Fibroblast of skin of right quadriceps (primary cell): ENCODE measurements at places on chromosomes 2 and 18.

DNA sequence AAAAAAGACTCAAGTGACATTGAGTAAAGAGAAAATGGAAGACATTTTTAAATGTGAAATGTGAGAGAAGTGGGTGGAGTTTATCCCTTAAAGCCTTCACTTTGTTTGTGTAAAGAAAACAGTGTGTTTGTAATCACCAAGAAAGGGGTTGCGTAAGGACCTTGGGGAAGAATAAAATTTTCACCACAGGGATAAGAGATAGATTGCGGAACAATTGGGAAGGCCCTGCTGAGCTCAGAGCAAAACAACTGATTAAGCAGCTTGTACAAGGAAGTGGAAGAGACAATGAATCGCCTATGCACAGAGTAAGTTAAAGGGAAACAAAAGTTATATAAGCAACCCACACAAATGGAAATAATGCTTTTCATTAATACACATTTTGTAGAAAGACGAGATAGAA lies 327.7 kb downstream of the RAD51AP2 start:
- DNase-seq: no peak

DNA sequence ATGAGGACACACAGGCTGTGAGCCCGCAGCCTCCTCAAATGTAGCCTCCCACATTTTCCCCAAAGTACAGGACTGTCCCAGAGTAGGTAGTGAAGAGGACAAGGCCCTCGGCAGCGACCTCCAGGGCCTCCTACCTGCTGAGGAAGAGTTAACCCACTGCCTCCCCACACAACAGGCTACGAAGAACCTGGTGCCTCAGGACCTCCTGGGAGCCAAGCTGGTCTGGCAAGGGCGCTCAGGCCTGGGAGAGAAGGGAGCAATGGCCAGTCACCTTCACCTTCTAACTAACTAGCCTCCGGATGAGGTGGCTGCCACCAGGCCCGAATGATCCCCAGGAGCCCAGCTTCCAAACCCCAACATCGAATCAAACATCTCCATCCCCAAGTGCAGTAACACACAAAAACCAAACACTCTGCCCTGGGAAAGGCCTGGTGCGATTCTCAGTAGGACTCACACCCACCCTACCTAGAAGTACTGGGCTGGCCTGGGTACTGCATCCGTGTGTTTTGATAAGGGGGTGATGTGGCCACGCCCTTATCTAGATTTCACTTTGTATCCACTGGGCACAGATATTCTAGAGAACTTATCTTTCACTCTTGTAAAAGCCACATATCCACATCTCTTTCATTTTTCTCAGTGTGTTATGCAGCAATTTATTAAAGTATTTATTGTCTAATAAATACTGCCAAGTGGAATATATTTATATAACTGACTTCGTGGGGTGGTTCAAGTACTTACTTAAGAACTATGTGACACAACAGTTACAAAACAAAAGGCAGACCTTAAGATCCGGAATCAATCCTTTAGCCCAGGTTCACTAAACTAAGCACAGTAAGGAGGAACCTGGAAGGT lies 9.7 kb downstream of the ERFE start:
- no peak for DNase-seq

DNA sequence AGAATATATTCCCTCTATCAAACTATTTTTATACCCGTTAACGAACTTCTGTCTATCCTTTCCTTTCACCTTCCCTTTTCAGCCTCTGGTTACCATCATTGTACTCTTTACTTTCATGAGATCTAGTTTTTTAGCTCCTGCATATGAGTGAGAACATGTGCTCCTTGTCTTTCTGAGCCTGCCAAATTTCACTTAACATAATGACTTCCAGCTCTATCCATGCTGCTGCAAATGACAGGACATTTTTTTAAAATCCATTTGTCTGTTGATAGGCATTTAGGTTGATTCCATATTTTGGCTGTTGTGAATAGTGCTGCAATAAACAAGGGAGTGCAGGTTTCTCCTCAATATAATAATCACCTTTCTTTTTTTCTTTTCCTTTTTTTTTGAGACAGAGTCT lies 8.2 kb upstream of the CCDC195 start:
- DNase-seq: no peak

GRCh38 chr2:74457549-74458131 lies 598 bp upstream of the WBP1 start:
- DNase-seq: no peak

DNA sequence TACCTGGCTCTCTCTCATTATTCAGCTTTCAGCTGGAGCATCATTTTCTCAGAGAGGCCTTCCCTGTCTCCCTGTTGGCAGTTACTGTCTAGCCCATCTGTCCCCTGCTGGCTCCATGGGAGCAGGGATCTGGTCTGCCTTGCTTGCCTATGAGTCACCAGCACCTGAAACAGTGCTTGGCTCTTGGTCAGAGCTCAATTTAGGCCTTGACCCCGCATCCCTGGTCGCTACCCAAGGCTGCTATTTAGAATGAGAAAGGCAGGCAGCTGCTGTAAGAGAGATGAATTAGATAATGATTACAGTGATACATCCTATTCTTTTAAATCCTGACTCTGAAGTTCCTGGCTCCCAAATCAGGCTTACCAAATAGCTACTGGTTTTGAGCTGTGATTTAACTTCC lies 32.9 kb downstream of the KCNE4 start:
- peak; percentile 24 for DNase-seq

- no peak for DNase-seq
These were observed 53.8 kb upstream of the TUBA3E start for GRCh38 chr2:130251873-130252620.

DNA sequence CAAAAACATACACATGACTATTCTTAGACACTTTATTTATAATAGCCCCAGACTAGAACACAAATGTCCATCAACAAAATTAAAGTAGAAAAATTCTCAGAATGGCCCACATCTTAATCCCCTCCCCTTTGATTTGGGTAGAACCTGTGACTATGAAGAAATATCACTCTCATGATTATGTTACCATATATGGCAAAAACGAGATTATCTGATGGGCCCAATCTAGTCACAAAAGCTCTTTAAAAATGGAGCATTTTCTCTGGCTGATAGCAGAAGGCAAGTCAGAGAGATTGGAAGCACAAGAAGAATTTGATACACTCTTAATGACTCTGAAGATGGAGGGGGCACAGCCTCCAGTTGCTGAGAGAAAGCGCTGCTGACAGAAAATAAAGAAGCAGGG lies 39.6 kb downstream of the METTL4 start:
- no peak for DNase-seq

- no peak for DNase-seq
These were observed 103.9 kb downstream of the MRO start for GRCh38 chr18:50715919-50716318.

DNA sequence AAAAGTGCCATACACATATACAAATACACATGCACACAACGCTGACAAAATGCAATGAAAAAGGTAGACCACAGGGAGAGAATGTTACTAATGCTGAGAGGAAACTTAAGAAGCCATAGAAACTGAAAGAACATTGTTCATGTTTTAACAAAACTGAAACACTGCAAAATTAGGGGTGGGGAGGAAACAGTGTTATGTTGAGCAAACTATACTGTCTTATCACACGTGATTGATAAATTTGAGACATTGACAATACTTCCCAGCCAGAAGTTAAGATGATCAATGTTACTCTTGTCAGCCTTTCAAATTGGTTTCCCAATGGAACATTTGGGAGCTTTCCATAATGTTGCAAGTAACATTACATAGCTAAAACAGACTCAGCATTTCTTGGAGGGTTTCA lies 165.5 kb downstream of the L3MBTL4 start:
- no peak for DNase-seq

DNA sequence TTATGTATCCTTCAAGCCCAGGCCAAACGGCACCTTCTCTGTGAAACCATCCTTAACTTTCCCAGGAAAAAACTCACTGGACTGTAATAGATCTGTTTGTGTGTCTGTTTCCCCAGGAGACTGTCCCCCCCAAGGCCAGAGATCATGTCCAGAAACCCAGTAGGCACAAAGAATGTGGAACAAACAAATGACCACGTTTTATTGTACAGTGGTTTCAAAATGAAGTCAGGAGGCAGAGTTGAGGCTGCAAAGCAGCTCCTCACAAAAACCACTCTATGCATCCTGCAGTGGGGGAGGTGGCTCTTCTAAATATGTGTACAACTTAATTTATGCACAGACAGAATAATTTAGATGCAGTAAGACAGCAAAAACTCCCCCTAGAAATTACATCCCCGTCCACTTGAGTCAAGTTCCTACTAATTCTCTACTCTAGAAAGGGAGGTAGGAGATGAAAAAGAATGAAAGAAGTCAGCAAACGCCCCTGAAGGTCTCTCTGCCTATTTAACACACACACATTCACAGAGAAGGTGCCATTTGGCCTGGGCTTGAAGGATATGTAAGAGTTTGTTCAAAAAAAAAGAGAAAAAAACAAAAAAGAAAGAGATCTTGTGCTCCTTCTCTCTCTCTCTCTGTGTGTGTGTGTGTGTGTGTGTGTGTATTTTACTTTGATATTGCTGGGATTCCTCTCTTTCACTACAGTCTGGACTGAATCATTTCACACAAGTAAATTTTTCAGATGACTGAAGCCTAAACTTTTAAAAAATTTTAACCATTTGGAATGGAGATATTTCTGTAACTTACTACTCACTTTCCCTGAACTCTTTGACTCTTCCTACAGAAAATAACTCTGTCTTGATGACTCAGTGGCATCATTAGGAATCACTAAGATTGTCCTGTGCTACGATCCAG lies 19.5 kb downstream of the BCL2 start:
- DNase-seq: peak; percentile 68

- no peak for DNase-seq
These were observed 43.9 kb downstream of the BOLA3 start for GRCh38 chr2:74103763-74104162.

DNA sequence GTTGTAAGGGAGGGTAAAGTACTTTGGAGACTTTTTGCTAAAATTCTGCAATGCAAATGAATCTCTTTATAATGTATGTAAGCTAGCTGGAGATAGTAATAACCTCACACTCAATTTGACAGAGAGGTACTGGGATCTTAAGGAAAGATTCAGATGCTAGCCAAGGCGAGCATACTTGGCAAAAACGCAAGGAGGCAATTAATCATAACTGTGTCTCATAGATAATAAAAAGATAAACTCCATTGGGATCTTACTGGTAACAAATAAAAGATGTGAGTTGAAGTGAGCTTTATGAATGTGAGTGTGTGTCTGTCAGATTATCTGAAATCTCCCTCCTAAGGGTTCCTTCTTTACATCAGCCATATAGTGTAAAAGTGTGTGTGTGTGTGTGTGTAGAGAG lies 533.0 kb downstream of the TMX3 start:
- DNase-seq: peak; percentile 68

DNA sequence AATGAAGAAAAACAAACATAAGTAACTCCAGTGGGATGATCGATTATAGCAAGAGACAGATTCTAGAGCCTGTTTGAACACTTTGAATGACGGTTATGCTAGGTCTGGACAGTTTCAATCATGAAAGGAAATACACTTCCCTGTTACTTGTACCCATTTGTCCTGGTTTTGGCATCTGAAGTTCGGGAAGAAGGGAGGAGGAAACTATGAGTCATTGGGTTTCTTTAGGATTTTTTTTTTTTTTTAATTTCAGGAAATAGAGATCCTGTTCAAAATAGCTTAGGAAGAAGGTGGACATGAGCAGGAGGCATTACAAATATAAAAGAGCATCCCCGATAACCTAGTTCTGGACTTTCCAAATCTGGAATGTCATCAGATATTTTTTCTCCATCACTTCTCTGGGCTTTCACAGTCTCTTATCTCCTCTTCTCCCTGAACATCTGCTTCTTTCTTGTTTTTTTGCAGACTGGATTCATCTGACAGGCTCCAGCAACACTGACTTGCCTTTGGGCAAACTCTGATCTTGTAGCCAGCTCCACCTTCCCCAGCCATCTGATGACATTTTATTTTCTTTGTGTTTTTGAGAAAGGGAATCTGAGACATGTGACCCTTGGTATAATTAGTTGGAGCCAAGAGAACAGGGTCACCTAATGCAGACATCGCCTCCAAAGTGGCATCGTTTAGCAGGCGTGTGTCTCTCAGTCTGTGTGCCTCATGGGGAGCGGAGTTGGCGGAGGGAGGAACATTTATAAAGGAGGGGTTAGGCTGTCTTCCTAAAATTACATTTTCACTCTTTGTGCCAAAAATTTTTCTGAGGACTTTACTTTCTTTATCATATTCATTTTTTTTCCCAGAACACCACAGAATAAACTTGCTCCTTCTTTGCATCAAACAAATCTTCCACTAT lies 195.3 kb upstream of the EPHA4 start:
- no peak for DNase-seq

GRCh38 chr2:158269143-158269542 lies 167.5 kb downstream of the UPP2 start:
- no peak for DNase-seq

DNA sequence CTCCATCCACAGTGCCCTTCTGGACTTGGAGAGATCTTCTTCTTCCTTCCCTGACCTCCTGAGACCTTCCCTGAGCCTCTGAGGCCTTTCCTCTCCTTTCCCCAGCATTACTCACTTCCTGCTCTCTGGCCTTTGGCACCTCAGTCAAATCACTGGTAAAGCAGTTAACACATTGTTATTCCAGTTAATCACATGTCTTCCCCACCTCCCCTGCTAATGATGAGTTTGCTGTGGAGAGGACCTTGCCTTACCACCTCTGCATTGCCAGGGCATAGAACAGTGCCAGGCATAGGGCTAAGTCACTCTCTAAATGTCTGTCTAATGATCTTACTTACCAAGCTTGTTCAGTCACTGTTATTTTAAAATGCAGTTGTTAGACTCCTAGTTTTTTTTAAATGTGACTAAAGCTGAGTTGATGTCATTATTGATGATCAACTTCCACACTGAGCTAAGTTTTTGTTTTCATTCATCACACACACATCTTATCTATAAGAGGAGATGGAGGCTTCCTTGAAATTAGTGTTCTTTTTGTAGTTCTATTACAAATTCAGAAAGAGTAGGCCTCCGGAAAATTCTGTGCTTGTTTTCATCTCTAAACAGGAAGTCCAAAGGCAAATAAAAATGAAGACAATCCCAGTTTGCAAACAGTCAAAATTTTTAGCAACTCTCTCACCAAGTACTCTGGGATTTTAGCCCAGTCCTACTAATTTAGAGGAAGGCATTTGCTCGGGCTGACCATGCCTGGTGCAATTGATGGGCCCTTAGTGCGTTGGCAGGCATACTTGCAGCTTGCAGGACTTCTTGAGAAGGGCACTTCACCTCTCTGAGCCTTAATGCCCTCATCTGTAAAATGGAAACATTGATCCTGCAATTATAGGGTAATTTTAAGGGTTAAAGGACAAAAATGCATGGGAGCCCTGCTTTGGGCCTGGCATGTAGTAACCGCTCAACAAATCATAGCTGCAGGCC lies 113.7 kb upstream of the SPRED2 start:
- DNase-seq: peak; percentile 22
